ENCODE measurements at places on chromosomes 12 and 14. TPM values are rescaled to one million over a fixed set of nuclear protein-coding genes. Genes with fewer than 3 reads are reported as not detected.

- H3K4me3 ChIP-seq, result peak overlapping the region; percentile 1
- H3K4me1 ChIP-seq, result peaks cover 5% of the 10 kb centered on the region
- no peaks in the 10 kb centered on the region for H3K27me3 ChIP-seq
- H3K27ac ChIP-seq, result peak overlapping the region; percentile 81
- no peaks in the 10 kb centered on the region for H3K36me3 ChIP-seq
Observed at GRCh38 chr12:116599285-116600136, 40.3 kb downstream of the MAP1LC3B2 start.

The MVK gene
- total RNA-seq, result 40.0 TPM

The SERPINA9 gene
- total RNA-seq, result not detected

The KRT82 gene
- not detected for total RNA-seq

The TSPAN31 gene
- 53.3 TPM for total RNA-seq

GRCh38 chr12:42145197-42145549 lies 499 bp upstream of the GXYLT1 start:
- no peaks in the 10 kb centered on the region for H3K36me3 ChIP-seq
- peak overlapping the region; percentile 73 for H3K27ac ChIP-seq
- H3K4me1 ChIP-seq, result peaks cover 10% of the 10 kb centered on the region
- no peaks in the 10 kb centered on the region for H3K27me3 ChIP-seq

The IRAK3 gene
- 19.9 TPM for total RNA-seq

The CCDC197 gene
- not detected for total RNA-seq

The SENP1 gene
- total RNA-seq, result 19.4 TPM

DNA sequence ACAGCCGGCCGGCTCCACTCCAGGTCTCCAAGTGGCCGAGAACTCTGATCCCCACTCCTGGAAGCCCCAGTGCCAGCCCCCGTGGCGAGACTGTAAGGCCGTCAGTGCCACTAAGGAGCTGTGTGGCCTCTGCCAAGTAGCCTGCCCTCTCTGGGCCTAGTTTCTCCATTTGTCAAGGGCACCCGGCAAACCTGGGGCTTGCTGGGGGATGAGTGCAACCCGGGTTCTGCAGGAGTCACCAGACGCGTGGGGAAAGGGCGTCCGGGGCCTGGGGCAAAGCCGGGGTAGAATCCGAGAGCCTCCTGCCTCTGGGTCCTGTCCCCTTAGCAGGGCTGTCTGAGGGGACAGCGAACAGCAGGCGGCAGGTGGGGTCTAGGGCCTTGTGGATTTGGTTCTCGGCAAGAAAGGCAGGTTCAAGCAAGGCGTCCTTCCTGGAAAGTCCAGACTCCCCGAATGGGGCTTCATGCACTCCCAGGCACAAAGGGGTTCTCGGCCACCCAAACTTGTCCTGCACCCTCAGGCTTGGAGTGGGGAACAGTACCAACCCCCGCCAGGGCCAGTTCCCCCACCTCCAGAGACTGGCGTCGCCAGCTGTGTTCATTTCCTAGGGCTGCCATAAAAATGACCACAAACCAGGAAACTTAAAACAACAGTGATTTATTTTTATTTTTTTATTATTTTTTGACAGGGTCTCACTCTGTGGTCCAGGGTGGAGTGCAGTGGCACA lies 56.0 kb downstream of the NCOR2 start:
- DNase-seq, result no peak
- peaks cover 3% of the 10 kb centered on the region for H3K36me3 ChIP-seq
- no peaks in the 10 kb centered on the region for H3K27me3 ChIP-seq
- H3K4me3 ChIP-seq, result no peak overlapping the region
- H3K4me1 ChIP-seq, result peaks cover 67% of the 10 kb centered on the region

DNA sequence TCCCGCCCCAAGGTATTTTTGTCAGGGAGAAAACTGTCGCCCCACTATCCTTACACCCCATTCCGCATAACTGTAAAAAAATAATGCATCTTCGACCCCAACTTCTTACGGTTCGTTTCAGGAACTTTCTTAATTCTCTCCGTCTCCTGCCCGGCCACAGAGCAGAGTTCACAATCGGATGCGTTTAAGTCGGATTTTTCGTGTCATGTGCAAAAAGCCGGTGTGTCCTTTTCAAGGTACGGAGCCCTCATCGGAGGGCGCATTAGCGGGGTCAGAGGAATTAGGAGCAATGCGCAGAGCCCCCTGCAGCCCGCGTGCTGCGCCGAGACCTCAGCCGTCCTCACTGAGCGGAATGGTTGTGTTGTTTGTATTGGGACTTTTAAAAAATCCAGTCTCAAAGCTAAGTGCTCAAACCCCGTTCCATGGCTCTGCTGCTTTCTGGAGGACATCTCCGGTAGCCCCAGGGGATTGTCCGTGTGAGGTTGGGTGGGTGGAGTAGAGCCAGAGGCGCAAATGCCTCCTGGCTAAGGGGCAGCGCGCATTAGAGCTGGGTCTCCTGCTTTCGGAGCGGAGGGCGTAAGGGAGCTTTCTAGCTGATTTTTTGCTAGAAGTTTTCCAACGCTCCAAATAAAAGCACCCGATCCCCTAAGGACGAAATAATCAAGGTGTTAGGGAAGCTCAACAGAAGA lies 3.9 kb upstream of the GSC start:
- H3K4me1 ChIP-seq, result no peaks in the 10 kb centered on the region
- H3K36me3 ChIP-seq, result no peaks in the 10 kb centered on the region
- H3K27ac ChIP-seq, result no peak overlapping the region
- no peak overlapping the region for H3K4me3 ChIP-seq
- no peak for DNase-seq

GRCh38 chr12:106113824-106114446 lies 24.8 kb downstream of the NUAK1 start:
- H3K27me3 ChIP-seq, result no peaks in the 10 kb centered on the region
- no peak for DNase-seq
- no peak overlapping the region for H3K27ac ChIP-seq
- no peaks in the 10 kb centered on the region for H3K36me3 ChIP-seq

DNA sequence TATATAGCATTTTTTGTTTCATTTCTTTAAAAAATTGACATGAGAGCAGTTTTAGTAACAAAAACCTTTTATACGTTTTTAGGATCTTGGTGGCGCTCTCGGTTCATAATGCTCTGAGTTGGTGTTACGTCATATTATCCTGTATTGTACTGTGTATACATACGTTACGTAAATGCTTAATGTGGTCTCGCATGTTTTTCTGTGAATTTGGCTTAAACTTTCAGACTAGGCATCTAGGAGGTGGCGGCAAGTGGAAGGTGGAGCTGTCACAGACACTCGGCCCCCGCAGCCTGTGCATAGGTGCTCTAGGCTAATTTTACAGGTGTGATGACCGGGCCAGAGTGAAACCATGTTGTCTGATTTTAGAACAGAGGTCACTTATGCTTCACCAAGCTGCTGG lies 60.0 kb downstream of the PPP2R5C start:
- DNase-seq, result no peak
- no peaks in the 10 kb centered on the region for H3K27me3 ChIP-seq
- H3K27ac ChIP-seq, result no peak overlapping the region
- no peak overlapping the region for H3K4me3 ChIP-seq
